ENCODE measurements at places on chromosomes 4 and X.
A peak's percentile ranks its signal among the peaks of the same experiment; 100 is the strongest.

DNA sequence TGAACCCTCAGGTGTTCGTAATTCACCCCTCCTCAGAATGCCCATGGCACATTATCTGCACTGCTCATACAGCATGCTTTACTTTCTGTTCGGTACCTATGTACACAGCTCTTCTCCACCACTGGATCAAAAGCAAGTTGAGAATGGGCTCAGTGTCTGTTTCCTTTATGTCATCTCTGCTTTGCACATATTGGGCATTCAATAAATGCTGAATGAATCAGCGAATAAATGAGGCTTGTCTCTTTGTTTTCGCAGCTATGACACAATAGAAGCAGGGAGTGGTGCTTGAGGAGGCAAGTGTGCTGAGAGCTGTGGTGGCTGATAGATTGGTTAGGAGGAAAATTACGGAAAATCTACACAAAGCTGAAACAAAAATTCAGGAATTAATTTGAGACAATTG, 109.1 kb upstream of the VMA21 start:
- no peak for DNase-seq

DNA sequence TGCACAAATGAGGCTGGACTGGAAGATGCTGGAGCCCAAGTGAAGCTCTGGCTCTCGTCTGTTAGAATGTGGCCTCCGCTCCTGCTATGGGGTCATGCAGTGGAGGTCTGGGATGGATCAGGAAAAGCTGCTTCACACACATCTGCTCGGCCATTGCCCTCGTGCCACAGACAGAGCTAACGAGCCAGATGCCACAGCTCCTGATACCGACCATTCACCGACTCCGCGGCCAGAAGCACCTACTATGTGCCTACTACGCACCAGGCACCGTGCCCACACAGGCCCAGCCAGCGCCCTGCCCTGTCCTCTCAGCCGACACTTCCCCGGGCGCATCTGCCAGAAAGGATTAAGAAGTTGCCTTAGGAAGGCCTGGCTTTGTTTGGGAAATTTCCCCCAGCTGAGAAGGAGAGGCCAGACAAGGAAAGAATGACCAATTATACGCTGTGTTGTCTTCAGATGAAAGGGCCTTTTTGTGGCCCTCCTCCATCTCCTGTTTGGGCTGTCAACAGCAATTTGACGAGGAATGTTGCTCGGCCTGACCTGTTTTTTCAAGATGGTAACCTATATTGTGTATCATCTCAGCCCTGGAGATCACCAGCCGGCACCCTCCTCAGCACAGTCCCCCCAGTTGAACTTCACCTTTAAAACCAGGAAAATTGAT, 34.3 kb downstream of the HMX1 start:
- no peak for DNase-seq

DNA sequence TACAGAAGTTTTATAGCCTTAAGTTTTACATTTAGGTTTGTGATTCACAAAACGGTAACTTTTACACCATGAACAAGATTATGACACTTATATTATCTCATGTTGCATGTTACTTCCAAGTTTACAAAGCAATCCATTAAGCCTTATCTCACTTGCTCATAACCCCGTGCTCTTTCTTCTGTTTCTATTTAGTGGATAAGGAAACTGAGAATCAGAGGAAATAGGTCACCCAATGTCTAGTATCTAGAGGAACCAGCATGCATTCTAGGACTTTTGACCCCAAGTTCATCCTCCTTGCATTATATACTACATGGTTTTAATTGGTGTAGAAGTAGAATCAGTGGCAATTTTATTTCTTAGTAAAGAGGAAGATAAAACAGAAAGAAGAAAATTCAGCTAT, 67.0 kb upstream of the ANXA3 start:
- DNase-seq: no peak

DNA sequence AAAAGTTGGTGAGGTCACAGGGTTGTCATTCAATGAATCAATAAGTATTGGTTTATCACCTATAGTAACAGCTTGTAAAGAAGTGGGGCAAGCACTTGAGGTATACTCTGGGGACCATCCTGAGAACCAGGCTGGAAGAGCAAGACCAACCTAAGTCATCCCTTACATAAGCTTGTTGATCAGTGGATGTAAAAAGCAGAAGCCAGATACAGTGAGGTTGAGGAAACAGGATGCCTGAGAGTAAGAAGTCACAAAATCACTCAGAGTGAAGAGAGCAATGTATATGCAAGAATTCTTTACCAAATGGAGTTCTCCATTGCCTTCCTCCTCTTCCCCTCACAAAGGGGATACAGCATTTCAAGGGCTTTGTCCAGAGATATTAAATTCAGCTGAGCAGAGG, 76.3 kb upstream of the PACRGL start:
- DNase-seq: no peak

GRCh38 chr4:86848136-86848535, 1.0 kb downstream of the SLC10A6 start:
- DNase-seq: peak; percentile 37

DNA sequence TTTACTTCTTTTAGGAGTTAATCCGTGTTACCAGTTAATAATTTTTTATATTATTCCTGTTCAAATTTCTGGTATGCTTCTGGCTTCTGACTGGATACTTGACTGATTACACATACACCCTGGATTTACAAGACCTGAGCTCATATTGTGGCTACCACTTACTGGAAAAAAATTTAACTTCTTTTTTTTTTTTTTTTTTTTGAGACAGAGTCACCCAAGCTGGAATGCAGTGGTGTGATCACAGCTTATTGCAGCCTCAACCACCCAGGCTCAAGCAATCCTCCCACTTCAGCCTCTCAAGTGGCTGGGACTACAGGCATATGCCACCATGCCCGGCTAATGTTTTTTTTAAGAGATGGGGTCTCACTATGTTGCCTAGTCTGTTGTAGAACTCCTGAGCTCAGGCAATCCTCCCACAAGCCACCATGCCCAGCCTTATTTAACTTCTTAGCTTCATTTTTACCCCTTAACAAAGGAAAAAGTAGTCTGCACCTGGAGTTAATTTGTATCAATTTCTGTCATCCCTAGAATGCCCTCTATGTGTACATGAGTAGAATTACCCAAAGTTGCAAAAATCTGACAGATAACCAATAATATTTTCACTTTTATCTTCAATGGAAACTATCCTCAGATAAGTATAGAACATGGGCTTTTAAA, 50.3 kb downstream of the TMEM165 start:
- peak; percentile 79 for DNase-seq

DNA sequence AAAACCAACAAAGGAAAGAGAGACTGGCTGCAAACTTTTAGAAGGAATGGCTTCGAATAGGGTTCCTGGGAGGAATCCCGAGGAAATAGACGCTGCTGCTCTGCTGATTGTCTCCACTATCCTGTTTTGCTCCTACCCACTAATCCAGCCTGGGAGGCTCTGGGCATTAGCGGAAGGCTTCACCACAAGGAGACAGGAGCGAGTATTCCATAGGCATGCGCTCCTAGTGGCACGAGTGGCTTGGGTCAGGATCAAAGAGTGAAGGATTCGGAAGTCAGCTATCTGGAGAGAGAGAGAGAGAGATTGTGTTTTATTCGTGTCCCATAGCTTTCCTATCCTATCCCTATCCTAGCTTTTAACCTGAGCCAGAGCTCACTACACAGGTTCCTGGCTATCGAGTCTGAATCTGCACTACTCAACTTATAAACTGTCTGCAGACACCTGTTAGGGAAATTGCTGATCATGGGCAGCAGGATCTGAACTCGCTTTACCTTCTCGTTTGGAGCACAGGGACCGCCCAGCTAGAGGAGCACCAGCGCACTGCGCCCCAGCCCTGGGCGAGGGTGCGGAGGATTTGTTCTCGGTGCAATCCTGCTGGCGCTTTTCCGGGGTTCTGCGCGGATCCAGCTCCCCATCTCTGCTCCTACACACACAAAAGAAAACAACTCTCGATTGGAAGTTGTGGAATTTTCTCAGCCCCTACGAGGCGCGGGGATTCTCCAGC, 740 bp upstream of the NPY2R start:
- DNase-seq: peak; percentile 7

DNA sequence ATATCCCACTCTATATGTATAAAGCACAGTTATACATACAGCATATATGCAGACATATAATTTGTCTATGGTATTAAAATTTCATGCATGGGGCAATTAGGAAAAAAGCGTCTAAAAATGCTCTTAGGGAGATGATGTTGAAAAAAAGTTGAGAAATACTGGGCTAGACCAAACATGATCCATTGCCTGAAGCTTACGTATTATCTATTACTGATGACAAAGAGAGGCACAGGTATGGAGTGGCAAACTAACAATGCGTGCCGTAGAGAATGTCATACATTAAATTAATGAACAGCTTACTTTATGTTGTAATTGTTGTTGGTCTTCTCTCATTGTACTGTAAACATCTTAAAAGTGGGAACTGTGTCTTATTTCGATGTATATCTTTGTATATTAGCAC, 13.9 kb downstream of the RHOH start:
- no peak for DNase-seq

- no peak for DNase-seq
These were observed 583.1 kb downstream of the INPP4B start for GRCh38 chr4:142262956-142263355.

GRCh38 chrX:133373386-133374079, 41.8 kb downstream of the GPC4 start:
- DNase-seq: no peak

GRCh38 chr4:189377569-189377968, 563.1 kb upstream of the FRG1 start:
- DNase-seq: no peak

DNA sequence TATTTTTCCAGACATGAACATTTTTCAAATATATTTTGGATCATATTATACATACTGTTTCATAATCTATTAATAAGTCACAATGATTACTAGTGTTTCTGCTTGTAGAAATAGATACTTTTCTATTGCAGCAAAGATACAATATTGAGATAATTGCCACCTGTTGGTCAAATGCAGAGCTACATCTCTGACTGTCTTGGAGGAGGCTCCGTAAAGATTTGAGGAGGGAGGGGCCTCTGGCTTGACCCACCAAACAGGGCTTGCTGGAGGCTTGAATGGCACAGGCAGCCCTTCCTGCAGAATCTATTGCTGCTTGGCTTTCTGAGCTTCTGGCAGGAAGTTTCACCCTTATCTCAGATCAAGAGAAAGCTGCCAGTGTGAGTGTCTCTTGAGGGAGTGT, 99.3 kb upstream of the ARMCX2 start:
- peak; percentile 43 for DNase-seq

GRCh38 chrX:34562006-34562405, 95.1 kb downstream of the TMEM47 start:
- no peak for DNase-seq

All from astrocyte of the spinal cord (primary cell).